GM12864 (cell line): ENCODE measurements at places on chromosomes 3 and 15.

GRCh38 chr3:31227131-31227562 is 305.6 kb upstream of the STT3B start:
- DNase-seq: no peak

DNA sequence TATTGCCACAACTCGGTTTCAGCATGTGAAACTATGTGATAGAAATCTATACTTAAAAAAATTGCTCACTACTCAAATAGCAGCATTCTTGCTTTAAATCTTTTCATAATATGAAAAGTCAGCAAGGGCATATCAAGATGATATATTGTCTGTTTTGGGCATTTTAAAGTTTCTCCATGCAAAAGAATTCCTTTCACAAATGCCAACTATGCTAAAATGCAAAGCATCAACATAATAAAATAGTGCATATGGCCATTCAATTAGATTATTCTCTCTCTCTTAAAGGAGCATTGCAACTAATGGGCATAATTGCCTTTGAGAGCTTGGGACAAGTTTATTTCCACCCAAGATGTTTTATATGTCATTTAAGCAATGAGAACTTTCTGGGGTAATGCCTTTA is 475.1 kb downstream of the ZPLD1 start:
- DNase-seq: no peak

DNA sequence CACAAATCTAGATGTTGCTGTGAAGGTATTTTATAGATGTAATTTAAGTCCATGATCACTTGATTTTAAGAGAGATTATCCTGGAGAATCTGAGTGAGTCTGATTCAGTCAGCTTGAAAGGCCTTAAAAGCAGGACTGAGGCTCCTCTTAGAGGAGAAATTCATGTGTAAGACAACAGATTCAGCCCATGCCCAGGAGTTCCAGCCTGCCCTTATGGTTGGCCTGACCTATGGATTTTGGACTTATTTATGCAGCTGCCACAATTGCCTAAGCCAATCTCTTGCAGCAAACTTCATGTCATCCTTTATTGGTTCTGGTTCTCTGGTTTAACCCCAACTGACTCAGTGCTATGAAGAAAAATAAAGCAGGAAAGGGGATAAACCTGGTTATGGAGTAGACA is 296.5 kb upstream of the RASGRP1 start:
- no peak for DNase-seq

GRCh38 chr15:86608461-86609205 is 529.0 kb downstream of the AGBL1 start:
- no peak for DNase-seq

DNA sequence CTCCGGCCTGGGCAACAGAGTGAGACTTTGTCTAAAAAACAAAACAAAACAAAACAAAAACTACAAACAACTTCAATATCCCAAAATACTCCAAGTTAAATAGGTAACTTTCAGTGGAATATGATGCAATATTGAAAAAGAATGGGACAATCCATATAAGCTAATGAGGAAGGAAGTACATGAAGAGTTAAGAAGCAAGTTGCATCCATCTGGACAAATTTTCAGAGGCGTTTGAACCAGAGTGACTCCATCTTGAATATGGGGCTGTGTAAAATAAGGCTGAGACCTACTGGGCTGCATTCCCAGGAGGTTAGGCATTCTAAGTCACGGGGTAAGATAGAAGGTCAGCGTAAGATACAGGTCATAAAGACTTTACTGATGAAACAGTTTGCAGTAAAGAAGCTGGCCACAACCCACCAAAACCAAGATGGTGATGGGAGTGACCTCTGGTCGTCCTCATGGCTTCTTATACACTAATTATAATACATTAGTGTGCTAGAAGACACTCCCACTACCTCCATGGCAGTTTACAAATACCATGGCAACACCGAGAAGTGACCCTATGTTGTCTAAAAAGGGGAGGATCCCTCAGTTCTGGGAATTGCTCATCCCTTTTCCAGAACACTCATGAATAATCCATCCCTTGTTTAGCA is 58.1 kb upstream of the LCTL start:
- DNase-seq: no peak

GRCh38 chr3:156211583-156211982 is 91.2 kb downstream of the KCNAB1 start:
- no peak for DNase-seq

DNA sequence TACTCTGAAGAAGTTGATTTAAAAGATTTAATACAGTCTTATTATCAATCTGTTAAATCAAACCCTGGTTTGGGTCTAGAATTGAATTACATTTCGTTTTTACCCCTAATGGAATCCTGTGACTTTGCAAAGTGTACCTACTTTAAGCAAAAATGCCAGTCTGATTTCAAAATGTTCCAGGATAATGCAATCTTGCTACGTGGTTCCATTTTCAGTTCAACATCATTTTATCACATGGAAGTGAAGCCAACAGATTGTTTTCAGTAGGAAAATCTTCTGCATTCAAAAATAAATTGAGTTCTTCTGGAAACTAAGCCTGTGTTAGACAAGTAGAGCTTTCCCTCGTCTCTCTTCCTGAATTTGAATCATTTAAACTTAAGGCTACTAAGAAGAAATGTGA is 356.4 kb downstream of the CHST2 start:
- no peak for DNase-seq

GRCh38 chr3:147324356-147324755 is 82.0 kb downstream of the ZIC4 start:
- DNase-seq: no peak

- no peak for DNase-seq
These were observed 464 bp downstream of the GABRG3 start for GRCh38 chr15:26971271-26972018.

GRCh38 chr3:197511853-197512635 is 43.7 kb downstream of the BDH1 start:
- no peak for DNase-seq

GRCh38 chr3:69288161-69288895 is 97.6 kb downstream of the FRMD4B start:
- DNase-seq: no peak

DNA sequence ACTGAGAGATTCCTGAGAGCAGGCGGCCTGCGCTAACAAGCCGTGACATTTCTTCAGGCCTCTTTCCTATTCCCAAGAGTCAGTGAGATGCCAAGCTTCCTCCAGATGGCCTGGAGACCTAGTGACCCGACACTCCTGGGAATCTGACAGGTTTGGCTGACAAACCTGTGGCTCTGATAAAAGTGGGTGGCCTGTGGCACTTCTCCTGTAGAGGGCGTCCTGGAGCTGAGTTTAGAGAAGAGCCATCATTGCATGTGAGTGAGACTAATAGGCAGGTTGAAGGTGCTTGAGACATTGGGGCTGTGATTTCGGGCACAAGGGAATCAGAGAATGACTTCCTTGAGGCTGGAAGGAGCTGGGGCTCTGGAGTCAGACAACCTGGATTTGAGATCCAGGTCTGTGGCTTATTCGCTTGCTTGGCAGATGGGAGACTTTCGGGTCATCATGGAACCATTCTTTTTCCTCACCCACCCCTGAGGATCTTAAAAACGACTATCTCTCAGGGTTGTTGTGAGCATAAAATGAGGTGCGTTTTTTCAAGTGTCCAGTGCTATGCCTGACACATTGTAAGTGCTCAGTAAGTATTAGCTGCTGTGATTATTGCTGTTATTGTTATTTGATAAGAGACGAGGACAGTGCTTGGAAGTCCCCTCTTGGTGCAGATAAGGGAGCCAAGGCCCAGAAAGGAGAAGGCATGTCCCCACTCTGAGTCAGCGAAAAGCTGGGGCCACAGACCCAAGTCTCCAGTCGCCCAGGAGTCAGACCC is 77.2 kb downstream of the SCN10A start:
- no peak for DNase-seq

GRCh38 chr3:102447272-102447671 is 12.5 kb downstream of the ZPLD1 start:
- no peak for DNase-seq

DNA sequence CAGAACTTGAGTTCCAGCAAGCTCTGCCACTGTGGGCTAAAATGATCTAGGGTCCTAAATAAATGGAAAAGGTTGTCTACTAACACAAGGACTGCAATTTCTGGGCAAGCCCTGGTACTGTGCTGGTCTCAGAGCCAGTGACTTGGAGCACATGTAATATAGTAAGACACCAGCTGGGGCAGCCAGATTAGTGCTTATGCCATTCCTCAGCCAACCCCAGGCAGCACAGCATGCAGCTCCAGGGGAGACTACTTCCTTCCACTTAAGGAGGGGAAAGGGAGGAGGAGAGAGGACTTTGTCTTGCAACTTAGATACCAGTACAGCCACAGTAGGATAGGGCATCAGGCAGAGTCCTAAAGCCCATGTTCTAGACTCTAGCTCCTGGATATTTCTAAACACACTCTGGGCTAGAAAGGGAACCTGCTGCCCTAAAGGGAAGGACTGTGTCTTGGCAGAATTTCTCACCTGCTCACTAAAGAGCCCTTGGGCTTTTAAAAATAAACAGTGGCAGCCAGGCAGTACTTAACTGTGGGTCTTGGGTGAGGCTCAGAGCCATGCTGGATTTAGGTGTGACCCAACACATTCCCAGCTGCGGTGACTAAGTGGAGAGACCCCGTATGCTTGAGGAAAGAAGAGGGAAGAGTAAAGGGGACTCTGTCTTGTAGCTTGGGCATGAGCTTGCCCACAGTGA is 223.7 kb upstream of the BCHE start:
- no peak for DNase-seq

DNA sequence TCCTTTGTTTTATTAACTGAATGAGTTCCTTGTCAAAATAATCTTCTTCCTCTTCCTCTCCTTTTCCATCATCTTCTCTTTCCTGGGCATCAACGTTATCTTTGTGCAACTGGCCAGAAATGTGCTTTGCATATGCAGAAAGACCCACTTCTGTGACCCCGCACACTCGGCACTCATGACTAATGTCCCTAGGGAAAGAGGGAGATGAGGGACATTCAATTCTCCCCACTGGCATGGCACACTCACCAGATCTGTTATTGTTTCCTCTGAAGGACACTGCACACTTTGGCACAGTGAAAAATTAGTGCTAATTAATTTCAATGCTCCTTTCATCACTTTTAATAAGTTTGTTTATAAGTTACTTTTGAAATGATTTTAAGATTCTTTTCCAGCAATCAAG is 34.0 kb downstream of the ZNF106 start:
- DNase-seq: no peak
